ENCODE measurements at places on chromosomes 13 and 19. TPM values are rescaled to one million over a fixed set of nuclear protein-coding genes. Genes with fewer than 3 reads are reported as not detected.

DNA sequence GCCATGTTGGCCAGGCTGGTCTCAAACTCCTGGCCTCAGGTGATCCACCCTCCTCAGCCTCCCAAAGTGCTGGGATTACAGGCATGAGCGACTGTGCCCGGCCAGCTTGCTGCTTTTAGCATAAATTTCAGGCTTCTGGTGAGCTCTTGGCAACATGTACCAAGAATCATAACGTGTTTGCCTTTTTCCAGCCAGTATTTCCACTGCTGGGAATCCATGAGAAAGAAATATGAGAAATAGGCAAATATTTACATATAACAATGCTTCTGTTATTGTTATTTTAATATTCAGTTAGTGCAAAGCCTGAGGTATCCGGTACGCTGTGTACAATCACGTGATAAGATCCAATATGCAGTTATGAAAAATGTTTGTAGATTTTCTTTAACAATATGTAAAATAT, 29.2 kb upstream of the CERS4 start:
- DNase-seq, result no peak

DNA sequence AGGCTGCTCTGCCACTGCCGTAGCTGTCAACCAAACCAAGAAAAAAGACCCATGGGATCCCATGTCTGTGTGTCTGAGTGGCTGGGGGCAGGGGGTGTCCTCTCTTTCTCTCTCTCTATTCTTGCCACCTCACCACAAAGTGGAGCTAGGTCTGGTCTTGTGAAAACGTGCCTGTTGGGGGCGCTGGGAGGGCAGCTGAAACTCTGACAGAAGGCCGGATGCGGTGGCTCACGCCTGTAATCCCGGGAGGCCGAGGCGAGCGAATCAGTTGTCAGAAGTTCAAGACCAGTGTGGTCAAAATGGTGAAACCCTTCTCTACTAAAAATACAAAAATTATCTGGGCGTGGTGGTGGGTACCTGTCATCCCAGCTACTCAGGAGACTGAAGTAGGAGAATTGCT, 29.2 kb downstream of the ZNF146 start:
- DNase-seq, result no peak

GRCh38 chr19:42251572-42252358, 3.2 kb downstream of the ERF start:
- peak; percentile 18 for DNase-seq

GRCh38 chr13:51584731-51585672, 740 bp downstream of the WDFY2 start:
- DNase-seq, result peak; percentile 84

DNA sequence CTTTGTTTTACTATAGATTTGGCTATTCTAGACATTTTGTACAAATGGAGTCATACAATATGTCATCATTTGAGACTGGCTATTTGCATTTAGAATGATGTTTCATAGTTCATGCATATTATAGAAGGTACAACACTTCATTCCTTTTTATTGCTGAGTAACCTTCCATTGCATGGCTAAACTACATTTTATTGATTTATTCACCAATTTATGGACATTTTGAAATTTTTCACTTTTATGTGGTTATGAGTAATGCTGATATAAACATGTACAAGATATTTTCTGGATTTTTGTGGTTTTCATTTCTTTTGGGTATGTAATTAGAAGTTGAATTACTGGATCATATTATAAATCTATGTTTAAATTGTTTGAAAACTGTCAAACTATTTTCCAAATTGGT, 710.3 kb upstream of the SLITRK5 start:
- DNase-seq, result no peak

- DNase-seq, result no peak
Observed at GRCh38 chr19:3969435-3970312, 1.2 kb downstream of the DAPK3 start.

DNA sequence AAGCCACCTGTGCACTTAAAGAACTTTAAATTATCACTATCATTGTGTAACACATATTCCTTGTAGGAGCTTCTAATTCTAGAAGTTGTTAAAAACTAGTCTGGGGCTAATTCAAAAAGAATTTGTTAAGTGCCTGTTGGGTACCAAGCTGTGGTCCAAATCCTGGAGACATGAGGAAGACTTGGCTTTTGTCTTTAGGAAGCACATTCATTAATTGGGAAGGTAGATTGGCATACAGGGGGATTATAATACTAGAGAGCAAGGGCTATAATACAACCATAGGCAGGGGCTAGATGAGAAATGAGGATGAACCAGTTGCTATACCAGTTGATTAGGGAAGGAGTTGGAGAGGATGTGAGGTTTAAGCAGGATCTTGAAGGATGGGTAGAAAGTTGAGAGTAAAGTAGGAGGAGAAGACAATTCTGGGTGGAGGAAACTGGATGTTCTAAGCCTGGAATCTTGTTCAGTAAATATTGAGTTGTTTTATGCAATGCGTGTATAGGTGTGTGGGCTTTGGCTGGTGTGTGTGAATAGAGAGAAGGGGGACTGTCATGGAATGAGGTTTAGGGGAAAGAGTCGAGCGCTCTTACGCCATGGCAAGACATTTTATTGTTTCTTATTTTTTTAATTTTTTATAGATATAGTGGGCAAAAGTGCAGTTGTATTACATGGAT, 350.1 kb downstream of the GPC5 start:
- no peak for DNase-seq

- no peak for DNase-seq
Observed at GRCh38 chr19:29499921-29500590, 25.7 kb upstream of the VSTM2B start.

DNA sequence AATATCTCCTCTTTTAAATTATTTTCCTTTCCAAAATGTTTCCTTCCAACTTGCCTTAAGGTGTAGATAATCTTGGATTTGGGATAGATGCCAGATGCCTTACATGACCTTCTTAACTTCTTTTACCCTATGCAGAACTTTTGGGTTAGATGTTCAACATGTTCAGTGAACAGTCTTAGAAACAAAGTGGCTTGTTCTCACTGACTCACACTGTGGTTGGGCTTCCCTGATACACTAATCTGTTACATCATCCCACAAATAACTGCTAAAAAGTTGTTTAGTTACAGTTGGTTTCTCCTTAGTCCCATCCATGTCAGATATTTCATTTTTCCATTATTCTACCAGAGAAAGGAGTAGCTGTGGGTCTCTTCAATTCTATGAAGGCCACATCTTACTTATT, 2638.2 kb downstream of the PCDH9 start:
- DNase-seq, result no peak

GRCh38 chr13:99124794-99125316, 75.8 kb upstream of the UBAC2 start:
- no peak for DNase-seq

DNA sequence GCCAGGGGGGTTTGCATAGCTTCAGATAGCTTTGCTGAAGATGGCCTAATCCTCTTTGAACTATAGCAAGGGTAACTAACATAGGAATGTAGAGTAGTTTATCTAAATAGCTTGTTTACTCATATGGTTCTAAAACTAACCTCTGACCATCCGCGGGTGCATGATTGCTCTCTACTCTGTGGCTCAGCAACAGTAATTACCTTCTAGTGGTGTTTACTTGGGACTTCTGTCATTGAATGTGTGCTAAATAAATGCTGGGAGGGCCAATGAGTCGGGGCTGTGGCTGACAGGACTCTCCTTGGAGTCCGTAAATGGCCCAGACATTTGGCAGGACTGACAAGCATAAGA, 1461.9 kb downstream of the UQCRFS1 start:
- DNase-seq, result no peak

GRCh38 chr13:78198821-78199220, 280.2 kb upstream of the EDNRB start:
- DNase-seq, result no peak

GRCh38 chr13:29577136-29578051, 18.1 kb downstream of the SLC7A1 start:
- no peak for DNase-seq

DNA sequence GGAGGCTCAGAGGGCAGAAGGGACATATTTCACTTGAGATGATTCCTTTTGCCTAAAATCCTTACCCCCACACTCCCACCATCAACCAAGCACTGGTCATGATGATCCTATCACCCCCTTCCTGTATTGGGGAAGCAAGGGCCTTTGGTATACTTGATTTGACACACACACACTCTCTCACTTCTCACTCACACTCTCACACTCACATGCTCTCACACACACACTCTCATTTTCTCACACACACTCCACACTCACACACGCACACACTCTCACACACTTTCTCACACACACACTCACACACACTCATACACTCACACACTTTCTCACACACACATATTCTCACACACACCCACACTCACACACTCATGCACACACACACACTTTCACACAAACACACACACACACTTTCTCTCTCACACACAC, 8.6 kb downstream of the RGCC start:
- no peak for DNase-seq

DNA sequence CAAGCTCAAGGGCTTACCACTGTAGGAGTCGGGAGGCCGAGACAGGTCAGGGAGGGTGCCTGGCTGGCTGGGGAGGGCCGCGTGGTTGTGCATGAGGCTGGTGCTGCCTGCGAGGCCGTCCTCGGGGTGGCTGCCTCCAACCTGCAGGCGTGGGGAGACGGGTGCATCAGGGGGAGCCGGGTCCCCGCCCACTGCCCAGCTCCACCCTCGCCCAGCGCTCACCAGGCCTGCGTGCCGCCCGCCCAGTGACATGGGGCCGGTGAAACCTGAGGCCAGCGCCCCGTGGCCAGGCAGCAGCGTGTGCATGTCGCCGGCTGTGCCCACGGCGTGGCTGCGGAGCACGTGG, 13.8 kb upstream of the UQCR11 start:
- no peak for DNase-seq

DNA sequence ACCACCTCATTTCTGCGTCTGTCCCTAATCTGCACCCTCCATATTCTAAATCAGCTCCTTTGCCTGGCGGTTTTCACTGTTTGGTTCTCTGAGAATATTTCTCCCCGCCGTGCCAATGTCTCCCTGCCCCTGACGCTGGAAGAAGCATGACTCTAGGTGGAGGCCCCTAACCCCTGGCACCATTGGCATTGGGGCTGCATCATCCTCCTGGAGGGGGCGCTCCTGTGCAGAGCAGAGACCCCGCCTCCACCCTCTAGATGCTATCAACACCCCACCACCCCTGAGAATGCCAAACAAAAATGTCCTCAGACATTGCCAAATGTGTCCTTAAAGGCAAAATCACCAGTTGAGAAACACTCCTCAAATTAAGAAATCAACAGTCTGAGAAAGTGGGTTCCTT, 6.5 kb downstream of the ZSCAN5B start:
- DNase-seq, result no peak

DNA sequence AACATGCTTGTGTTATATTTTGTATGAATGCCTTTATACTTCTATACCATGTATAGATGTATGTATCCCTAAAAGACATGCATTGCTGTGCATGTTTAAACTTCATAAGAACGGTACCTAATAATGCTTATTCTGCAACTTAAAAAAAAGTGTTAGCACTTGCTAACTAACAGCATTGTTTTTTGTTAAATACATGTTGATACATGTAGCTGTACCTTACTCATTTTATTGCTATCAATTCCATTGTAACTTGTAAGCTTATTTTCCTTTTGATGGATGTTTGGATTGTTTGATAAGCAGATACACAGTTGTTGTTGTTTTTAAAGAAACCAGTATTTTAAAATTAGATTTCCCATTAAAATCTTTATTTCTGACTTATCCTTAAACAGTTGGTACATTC, 53.8 kb downstream of the CDK8 start:
- DNase-seq, result no peak

DNA sequence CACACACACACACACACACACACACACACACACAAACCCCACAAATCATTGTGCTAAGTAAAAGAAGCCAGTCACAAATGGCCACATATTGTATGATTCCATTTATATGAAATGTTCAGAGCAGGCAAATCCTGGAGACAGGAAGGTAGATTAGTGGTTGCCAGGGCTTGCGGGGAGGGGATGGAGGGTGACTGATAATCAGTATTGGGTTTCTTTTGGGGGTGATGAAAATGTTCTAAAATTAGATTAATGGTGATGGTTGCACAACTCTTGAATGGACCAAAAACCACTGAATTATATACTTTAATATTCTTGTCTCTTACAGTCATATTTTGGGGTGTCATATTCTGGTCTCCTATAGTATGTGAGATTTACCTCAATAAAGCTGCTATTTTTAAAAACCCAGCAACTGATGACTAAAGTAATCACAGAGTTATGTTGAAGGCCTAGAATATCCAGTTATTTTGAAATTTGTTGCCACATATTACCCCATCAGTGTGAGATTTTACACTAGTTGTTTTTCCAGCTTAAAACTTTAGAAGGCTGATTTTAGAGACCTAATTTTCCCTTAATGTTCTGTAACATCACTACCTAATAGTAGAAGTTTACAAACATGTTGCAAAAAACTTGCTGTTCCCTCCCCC, 20.3 kb downstream of the FLT1 start:
- no peak for DNase-seq

DNA sequence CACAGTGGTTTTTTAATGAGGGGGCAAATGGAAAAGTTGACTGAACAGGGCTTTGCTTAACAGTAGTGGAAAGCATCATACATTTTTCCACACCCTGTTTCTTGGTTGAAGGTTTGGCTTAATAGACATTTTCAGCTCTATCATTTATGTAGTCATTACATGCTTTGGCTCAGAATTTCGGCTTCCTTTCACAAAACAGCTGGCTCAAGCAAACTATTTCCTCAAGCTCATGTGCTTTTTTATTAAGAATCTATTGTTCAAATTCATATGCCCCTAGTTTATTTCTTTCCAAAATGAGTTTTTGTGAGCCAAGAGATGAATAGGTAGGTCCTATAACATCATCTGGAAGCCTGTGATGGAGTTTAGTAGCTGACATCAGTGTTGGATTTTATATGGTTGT, 113.8 kb downstream of the SLITRK6 start:
- DNase-seq, result no peak

DNA sequence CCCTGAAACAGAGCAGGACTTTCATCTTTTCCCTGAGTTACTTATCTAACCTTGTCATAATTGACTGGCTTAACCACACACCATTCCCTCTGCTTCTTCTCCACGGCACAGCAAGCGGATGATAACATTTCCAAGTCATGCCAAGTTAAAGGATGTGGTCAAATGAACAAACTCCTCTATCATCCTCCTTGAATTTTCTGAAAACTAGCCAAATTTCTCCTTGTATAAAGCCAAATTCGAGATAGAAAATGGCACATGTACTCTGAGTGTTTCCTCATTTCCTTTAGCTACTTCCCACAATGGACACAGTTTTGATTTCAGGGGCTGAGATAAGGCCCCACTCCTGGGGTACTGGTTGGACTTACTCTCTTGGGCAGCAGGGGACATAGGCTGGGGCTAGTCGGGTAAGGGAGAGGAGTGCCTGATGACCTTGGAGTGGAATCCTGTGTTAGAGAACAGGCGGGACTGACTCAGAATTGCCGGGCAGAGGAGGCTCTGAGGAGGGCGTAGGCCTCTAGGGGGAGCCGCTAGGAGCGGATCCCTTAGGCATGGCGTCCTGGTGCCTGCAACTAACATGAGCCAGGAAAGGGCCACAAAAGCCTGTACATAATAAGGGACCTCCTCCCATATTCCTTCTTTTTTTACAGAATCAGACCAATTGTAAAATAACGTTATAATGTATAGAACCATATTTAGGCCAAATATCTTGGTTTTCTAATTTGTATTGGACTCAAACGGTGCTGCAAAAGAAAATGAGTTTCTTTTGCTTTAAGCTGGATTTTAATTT, 20.3 kb upstream of the TMTC4 start:
- no peak for DNase-seq

Gene GRK1
- total RNA-seq, result not detected

Gene GADD45B
- total RNA-seq, result 285 TPM

Gene RFPL4A
- not detected for total RNA-seq

Gene DCLK1
- total RNA-seq, result not detected
